KBM-7 (cell line): ENCODE measurements at places on chromosomes 2 and 18.

GRCh38 chr2:105187531-105187930, 54.0 kb upstream of the GPR45 start:
- no peak for DNase-seq

GRCh38 chr2:236259371-236259770, 4.8 kb downstream of the ASB18 start:
- no peak for DNase-seq

DNA sequence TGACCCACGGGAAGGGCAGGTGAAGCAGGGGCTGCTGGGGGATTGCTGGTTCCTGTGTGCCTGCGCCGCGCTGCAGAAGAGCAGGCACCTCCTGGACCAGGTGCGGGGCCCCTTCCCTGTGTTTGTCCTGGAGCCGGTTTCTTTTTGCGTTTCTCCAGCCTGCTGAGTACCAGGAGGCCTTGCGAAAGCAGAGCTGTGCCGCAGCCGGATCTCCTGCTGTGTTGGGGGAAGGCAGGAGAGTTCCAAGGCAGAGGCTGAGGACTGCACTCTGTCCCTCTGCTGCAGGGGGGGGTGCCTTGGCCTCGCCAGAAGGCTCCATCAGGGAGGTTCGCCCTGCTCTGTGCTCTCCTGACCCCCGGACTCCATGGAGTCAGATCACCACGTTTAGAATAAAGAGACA, 2.8 kb downstream of the CAPN10 start:
- no peak for DNase-seq

DNA sequence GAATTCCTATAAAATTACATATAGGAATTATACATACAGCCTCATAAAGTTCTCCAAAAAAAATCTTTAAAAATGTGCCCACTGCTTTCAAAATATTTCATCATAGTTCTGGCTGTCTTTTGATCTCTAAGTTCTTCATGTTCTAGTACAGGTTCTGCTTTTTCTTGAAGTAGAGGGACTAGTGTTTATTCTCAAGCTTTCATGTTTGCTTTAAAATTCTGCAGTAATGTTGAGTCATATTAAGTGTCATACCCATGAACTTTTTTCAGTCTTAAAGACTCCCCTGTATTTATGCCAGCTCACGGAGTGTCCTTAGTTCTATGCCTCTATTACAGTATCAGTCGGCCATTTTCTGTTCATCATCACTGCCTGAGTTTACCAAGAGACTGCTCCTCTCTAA, 54.8 kb upstream of the CCDC141 start:
- DNase-seq: no peak

- DNase-seq: peak; percentile 96
Observed at GRCh38 chr18:3525870-3526420, 76.0 kb downstream of the TGIF1 start.

- DNase-seq: peak; percentile 81
Observed at GRCh38 chr18:48781163-48781987, 169.4 kb downstream of the SMAD7 start.

DNA sequence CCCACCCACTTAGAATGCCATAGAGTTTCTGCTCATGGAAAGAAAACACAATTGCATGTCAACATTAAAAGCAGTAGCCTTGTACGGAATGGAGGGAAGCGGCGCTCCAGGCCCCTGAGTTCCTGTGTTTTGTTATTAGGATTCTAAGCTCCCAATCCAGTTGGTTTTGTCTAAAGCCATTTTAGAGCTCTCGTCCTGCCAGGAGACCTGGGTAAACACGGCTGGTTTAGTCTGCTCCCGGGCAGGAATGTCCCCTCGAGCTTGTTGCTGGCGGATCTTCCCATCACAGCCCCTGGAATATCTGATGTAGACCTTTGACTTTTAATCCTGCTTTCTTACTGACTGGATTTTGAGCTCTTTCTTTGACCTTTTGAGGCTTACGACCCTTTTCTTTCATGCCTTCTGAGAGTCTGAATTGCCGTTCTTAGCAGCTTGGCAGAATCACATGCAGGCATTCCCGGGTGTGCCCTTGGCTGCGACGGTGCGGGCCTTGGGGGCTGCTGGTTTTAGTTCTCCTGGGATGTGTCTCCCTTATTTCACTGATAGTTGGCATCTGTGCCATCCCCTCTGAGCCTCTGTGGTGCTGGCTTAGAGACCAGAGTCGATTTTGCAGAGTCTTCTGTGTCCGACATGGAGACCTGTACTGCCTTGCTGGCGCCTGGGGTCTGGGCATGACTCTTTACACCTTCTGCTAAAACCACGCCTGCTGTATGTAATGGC, 25.4 kb downstream of the GREB1 start:
- DNase-seq: no peak
